ENCODE measurements at places on chromosomes 16 and 17.

DNA sequence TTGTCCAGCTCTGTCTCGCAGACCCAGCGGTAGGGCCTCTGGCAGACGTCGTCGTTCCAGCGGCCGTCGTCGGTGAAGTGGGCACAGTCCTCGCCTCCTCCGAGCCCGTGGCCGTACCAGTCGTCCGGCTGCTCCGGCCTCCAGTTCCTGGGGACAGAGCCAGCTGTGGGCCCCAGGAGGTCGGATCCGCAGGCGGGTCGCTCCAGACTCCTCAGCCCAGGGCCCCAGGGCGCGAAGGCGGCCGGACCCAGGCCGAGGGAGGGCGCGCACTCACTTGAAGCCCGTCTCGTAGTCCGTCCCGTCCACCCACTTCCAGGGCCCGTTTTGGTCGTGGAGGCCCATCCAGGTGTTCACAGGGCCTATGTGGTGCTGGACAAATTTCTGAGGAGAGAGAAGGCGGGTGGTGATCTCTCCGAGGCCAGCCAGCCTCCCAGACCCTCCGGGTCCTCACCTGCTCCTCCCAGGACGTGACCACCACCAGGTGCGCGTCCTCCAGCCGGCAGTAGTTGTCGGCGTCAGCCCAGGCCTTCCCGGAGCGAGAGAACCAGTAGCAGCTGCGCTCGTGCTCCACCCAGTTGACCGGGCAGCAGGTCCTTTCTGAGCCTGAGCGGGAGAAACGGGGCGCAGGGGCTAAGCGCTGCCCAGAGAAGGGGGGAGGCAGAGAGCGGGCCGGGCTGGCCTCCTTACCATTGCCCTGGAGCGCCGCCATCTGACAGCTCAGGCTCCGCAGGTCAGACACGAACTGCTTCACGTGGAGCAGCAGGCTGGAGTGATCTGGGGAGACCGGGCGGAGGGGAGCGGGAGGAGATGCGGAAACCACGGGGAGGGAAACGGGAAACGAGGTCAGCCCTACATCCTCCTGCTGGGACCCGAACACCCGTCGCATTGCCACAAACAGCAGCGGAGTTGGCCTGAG is 5.2 kb downstream of the ASGR1 start:
- DNase-seq, result peak; percentile 46

DNA sequence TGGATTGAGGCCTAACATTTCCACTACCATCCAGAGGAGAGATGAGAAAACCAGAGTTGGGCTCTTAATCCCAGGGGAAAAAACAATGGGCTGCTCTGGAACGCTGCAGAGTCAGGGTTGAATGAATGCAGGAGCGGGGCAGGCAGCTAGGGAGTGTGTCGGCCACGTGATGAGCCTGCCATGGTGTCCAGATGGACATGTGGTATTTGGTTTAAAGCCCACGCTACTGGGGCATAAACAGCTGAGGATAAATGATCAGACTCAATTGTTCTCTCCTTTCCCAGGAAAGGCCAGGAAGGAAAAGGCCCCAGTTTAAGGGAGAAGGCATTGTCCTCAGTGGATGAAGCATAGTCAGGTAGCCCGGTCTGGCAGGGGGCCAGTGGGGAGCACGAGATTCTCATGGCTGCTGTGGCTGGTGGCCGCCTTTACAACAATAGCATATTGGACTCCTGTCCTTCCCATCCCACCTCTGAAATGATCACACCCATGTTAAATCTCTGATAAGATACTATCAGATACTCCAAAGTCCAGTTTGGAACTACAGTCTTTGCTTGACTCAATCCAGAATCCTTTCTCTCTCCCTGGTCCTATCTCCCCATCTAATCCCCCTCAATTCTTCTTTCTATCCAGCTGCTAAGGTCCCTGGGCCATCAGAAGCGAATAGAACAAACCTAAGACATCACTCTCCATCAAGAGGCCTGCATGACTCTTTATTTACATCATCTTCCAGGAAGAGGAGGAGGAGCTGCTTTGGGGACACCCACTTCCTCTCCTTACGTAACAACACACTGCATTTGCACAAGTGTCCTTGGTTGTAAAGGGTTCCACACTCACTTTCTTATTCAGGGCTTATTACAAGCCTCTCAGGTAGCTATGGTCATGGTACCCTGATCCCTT is 20.4 kb downstream of the CA4 start:
- DNase-seq, result no peak

GRCh38 chr16:1908184-1908583 is 10.0 kb downstream of the HS3ST6 start:
- DNase-seq, result no peak

GRCh38 chr16:11340710-11341109 is 4.5 kb upstream of the RMI2 start:
- DNase-seq, result no peak

GRCh38 chr17:41413353-41413957 is 10.9 kb downstream of the KRT37 start:
- no peak for DNase-seq

Measured in hindlimb muscle (tissue), 1 donor.